ENCODE measurements at places on chromosomes 16 and 17. TPM values are rescaled to one million over a fixed set of nuclear protein-coding genes. Genes with fewer than 3 reads are reported as not detected.

GRCh38 chr16:50190292-50190691, 37.2 kb downstream of the TENT4B start:
- no peak for DNase-seq

GRCh38 chr16:57509231-57509923, 23.1 kb upstream of the DOK4 start:
- no peak for DNase-seq

DNA sequence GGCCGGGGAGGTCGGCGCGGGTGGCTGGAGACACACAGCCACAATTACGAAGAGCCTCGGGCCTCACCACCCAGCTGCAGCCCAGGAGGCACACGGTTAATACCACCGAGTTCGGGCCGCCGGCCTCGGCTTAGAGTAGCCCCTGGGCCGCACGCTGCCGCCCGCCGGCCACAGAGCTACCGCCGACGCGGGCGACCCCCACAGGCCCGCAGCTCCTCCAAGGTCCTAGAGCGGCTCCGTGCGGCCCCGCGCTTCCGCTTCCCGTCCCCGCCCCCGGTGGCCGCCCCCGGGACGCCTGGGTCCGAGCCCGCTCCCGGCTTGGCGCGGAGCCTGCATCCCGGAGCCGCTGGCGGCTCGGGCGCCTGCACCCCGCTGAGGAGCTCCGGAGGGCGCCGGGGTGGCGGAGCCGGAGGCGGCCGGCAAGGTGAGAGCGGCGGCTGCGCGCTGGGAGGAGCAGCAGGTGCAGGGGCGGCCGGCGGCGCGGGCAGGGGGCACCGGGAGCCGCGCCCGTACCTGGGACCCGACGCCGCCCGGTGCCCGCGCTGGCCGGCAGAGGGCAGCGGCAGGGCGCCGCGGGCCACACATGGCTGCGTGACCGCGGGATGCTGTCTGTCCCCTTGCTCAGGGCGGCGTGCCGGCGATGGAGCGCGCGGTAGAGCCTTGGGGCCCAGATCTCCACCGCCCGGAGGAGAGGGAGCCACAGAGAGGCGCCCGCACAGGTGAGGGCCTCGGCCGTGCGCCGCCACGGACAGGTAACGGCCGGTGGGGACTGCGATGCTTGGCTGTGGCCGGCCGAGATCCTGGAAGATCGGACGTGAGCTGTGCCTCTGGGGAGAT, at the start of gene ZNF48:
TSS of gene ZNF48 (plus strand) at position 266 of the 837 bp plus-strand sequence. CDS start at position 641, 375 bp downstream.
- peak; percentile 68 for DNase-seq

GRCh38 chr16:30621765-30622164, 11.6 kb upstream of the ZNF689 start:
- DNase-seq: no peak

DNA sequence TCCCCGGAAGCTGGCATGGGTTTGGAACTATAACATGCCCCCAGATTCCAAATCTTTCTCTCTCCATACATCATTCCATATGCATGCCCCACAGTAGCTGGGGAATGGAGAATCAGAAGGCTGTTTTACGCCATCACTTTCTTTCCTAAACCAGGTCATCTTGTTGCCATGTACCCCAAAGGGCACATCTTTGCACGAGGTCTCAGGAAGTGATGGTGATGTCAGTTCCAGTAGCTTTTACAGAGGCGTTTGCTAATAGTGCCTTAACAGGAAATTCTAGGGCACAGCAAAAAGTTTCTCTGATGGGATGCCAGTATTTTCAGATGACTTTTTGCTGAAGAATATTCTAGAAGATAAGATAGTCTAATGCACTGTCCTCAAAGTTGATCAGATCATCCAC, 241.5 kb downstream of the MAF start:
- DNase-seq: no peak

DNA sequence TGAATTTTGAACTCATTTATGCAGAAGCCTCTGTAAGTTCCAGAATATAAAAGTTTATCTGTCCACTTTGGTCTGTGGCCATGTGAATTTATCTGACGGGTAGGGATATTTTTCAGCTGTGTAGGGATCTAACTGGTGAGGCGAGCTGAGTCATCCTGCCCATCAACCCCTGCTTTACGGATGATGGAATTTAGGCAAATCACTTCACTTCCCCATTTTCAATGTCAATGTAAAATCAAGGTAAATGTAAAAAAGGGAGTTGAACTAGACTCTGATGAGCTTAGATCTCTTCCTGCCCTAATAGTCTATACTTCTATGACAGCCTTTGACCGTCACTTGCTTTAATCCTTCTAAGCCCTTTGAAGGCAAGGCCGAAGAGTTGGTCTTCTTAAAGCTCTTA, 2.6 kb downstream of the SLC16A6 start:
- DNase-seq: no peak

GRCh38 chr17:2571523-2572303, 21.7 kb upstream of the PAFAH1B1 start:
- DNase-seq: no peak

GRCh38 chr17:16351831-16352230, 1.4 kb downstream of the CENPV start:
- no peak for DNase-seq

GRCh38 chr16:30721606-30722005, 22.6 kb downstream of the SRCAP start:
- no peak for DNase-seq

DNA sequence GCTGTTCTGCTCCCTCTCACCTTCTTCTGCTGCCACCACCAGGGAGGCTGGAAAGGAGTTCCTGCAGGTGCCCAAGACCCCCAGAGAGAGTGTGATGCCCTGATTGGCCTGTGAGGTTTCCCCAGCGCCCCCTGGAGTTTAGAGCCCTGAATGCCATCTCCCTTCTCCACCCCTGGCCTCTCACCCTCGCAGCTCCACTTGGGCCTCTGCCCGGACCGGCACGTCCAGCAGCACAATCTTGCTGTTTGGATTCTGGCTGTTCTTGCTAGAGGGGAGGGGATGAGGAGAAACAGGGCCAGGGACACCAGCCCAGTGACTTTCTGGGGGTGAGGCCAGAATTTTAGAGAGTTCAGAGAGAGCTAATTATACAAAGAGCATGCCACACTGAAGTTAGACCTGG, 12.5 kb upstream of the FAM171A2 start:
- DNase-seq: no peak

- DNase-seq: no peak
Measured at GRCh38 chr17:66275651-66276050, 26.8 kb upstream of the PRKCA start.

GRCh38 chr17:58710948-58711552, 18.6 kb downstream of the RAD51C start:
- no peak for DNase-seq

- no peak for DNase-seq
Measured at GRCh38 chr16:15855704-15856003, 1.2 kb downstream of the MYH11 start.

DNA sequence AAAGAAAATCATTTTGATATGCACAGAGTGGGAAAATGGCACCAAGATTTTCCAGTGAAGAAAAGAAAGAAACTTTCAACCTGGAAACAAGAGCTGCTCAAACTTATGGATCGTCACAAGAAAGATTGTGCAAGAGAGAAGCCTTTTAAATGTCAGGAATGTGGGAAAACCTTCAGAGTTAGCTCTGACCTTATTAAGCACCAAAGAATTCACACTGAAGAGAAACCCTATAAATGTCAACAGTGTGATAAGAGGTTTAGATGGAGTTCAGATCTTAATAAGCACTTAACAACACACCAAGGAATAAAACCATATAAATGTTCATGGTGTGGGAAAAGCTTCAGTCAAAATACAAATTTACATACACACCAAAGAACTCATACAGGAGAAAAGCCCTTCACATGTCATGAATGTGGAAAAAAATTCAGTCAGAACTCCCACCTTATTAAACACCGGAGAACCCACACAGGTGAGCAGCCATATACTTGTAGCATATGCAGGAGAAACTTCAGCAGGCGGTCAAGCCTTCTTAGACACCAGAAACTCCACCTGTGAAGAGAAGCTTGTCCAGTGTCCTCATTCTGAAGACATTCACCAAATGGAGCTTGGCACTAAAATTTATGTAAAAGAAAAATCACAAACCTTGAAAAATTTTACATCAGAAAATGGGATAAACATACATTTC, 12.2 kb downstream of the ZNF75A start:
- DNase-seq: no peak

DNA sequence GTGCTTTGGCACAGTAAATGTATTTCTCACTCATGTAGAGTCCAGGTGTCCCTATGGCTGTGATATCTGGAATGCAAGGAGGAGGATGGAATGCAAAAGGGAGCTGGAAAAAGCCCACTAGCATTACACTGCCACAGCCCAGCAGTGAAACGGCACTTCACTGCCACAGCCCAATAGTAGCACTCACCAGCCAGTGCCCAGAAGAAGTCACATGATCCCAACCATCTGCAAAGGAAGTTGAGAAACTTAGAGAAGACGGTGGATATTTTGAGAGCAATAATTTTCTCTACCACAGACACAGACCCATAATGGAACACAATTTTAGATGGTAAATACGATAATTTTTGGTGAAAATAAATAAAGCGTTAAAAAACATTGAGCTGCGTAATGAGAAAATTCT, 51.8 kb downstream of the C16orf82 start:
- no peak for DNase-seq

DNA sequence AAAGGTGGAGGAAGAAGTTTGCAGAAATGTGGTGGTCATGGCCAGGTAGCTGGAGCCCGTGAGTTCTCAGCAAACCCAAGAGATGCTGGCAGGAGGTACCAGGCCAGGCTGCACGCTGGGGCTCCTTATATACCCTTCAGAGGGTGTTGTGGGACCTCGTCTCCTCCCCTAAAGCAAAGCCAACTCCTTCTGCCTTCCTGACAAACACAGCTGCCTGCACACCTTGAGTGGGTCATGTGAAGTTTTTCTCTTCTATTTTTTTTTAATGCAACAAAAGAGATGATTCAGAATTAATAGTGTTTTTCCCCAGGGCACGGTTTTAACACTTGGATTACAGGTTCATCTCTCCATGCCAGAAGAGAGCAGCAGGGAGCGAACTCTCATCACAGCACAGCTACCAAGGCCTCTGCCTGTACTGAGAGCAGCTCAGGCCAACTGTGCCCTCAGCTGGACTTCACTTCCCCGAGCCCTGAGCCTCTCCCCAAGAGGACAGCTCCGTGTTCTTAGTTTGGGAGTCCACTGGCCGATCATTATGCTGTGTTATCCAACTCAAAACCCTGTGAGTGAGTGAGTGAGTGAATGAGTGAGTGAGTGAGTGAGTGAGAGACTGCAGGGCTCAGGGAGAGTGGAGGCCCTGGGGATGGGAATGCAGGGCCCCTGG, at the start of gene KRT15:
TSS of gene KRT15 (minus strand) at position 102 of the 661 bp plus-strand sequence. CDS start at position 39, 63 bp downstream.
- no peak for DNase-seq

DNA sequence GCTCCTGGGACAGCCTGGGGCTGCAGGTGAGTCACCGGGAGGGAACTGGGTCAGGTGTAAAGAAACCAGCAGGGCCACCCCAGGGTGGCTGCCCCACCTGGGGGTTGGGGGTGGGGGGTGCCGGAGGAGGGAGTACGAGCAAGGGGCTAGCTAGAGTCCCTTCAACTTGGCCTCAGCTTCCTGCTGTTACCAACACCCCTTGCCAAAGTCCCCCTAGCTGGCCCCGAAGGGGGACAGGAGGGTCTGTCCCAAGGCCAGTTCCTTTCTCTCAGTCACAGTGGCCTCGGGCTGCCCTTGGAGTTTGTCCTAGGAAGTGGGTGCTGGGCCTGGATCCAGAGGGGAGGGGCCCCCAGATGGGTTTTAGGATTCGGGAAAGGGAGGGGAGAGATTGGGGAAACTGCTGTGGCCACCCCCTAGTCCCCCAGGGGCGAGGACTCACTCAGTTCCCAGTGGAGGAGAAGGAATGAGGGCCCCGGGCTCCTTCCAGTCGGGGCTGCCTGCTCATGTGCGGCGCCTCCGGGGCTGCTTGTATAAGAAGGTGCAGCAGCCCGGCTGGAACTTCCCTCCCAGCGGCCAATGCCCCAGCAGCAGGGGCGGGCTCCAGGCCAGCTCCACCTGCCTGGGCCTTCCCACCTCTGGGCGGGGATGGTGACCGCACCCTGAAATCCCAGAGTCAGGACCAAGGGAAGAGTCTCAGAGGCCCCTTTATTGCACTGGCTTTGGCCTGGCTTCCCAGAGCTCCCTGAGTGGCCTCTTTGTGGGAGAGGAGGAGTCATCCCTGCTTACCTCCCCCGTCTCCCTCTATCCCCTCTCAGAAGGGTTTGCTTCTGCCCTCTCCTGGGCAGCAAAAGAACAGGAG, 7.3 kb downstream of the ARHGAP27 start:
- peak; percentile 66 for DNase-seq

DNA sequence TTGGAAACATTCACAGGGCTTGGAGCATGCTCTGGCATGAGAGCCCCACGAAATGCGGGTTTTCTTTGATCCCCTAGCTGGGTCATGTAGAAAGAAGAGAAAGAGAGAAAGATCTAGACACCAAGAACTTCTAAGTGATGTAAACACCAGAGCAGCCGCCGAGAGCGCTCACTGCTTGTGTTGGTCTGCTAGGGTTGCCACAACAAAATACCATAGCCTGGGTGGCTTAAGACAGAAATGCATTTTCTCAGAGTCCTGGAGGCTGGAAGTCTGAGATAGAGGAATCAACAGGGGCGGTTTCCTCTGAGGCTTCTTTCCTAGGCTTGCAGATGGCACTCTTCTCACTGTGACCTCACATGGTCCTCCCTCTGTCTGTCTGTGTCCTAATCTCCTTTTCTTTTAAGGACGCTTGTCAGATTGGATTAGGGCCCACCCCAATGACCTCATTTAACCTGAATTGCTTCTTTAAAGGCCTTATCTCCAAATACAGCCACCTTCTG, 139.5 kb downstream of the CYLD start:
- no peak for DNase-seq

GRCh38 chr16:7382521-7382920, 49.9 kb downstream of the RBFOX1 start:
- DNase-seq: no peak

DNA sequence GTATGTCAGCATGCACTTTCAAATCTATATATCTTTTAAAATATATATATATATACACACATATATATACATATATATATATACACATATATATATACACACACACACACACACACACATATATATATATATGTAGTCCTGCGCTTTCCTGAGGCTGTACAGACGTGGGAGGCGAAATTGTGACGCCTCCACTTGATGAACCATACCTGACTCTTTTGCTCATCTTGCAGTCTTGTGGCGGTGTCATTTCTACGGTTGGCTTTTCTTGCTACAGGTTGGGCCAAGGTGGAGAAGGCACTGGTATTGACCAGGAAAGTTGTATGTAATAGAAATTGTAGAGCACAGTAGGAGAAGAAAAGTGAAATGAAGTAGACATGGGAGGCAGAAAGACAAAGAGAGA, 88.2 kb downstream of the RBFOX1 start:
- DNase-seq: no peak

GRCh38 chr16:87278191-87279093, 38.8 kb downstream of the C16orf95 start:
- DNase-seq: peak; percentile 73

The C16orf89 gene
- not detected for total RNA-seq

The AANAT gene
- not detected for total RNA-seq

The KCTD11 gene
- total RNA-seq: 12.4 TPM

The COPZ2 gene
- not detected for total RNA-seq

The SETD6 gene
- 33.7 TPM for total RNA-seq

The RCVRN gene
- total RNA-seq: not detected

The HEATR3 gene
- total RNA-seq: 19.6 TPM

The KARS1 gene
- 126 TPM for total RNA-seq

The PRDM7 gene
- not detected for total RNA-seq

The AHSP gene
- total RNA-seq: not detected

The UBE2I gene
- total RNA-seq: 212 TPM

The APOBR gene
- 0.20 TPM for total RNA-seq

The CMTR2 gene
- total RNA-seq: 31.7 TPM

The CLDN6 gene
- total RNA-seq: 563 TPM

The ABCC12 gene
- 0.36 TPM for total RNA-seq

The CCDC154 gene
- total RNA-seq: 5.7 TPM

The C1QL1 gene
- total RNA-seq: 37.0 TPM

The CIBAR2 gene
- 0.80 TPM for total RNA-seq

The TEKT1 gene
- total RNA-seq: not detected

The ARMC5 gene
- 14.6 TPM for total RNA-seq

Measured in progenitor cell of endocrine pancreas (in vitro differentiated cells).